ENCODE measurements at places on chromosomes 11 and 22.

DNA sequence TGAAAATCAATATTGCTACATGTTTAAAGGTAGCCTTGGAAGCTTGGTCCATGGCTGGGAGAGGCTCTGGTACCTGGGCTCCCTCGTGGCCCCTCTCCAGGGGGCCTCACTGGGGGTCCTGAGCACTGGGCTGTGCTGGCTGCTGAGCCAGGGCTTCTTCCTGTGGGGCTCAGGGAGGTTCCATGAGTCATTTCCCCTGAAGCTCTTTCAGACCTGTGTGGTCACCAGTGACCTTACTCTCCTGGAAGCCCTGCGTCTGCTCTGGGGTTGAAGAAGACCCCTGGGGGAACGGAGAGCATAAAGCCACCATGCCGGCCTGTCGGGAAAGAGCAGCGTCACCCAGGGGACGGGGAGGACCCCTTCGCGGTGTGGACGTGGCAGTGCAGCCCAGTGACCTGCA, 389.0 kb downstream of the TBC1D22A start:
- DNase-seq = no peak

DNA sequence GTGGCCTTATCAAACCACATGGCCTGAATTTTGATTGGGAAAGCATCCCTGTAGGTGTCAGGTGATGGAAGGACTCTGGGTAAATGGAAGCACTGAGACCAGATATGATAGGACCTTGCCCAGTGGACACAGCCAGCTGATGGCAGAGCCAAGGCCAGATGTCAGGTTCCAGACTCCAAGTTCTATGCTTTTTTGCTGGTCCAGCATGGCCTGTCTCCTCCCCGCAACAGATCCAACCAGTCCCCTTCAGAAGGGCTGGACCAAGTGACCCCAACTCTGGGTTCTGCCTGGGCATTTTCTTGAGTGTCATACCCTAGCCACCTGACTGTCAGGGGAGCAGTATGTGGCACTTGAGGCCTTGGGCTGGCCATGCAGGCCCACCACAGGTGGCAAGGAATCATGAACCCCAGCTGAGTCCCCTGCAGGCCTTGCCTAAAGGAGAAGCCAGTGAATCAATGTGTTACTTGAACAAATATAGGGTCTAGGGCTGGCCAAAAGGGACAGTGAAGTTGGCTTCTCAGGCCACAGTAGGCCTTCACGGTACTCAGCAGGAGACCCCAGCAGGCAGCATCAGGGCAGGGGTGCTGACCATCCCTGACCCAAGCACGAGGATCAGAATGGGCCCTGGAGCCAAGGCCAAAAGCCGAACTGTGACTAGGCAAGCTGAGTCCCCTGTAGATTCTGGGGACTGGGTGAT, 27.1 kb downstream of the KCNQ1OT1 start:
- no peak for DNase-seq

- DNase-seq = no peak
These were observed 8.2 kb downstream of the ARHGEF12 start for GRCh38 chr11:120344302-120345004.

GRCh38 chr11:1470681-1471611, 15.6 kb downstream of the MOB2 start:
- no peak for DNase-seq

DNA sequence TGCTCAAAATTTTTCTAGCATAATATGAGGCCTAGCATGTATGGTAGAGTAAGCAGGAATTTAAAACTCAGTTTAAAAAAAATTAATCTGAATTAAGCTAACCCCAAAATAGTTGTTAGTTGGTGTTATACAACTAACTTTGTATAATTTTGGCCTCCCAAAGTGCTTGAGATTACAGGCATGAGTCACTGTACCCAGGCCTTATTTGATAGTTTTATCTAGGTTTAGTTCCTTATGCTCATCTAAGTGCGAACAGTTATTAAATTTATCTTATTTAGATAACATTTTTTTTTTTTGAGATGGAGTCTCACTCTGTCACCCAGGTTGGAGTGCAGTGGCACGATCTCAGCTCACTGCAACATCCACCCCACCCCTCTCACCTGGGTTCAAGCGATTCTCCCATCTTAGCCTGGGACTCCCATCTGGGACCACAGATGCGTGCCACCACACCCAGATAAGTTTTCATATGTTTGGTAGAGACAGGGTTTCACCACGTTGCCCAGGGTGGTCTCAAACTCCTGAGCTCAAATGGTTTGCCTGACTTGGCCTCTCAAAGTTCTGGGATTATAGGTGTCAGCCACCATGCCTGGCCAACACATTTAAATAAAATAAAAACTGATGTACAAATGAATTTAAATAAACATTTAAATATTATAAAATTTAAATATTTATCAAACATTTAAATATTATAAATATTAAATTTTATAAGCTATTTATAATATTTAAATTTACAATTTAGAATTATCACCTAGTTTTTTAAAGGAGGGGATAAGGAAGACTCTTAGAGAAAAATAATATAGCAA, 7.5 kb downstream of the IL18 start:
- DNase-seq = no peak

DNA sequence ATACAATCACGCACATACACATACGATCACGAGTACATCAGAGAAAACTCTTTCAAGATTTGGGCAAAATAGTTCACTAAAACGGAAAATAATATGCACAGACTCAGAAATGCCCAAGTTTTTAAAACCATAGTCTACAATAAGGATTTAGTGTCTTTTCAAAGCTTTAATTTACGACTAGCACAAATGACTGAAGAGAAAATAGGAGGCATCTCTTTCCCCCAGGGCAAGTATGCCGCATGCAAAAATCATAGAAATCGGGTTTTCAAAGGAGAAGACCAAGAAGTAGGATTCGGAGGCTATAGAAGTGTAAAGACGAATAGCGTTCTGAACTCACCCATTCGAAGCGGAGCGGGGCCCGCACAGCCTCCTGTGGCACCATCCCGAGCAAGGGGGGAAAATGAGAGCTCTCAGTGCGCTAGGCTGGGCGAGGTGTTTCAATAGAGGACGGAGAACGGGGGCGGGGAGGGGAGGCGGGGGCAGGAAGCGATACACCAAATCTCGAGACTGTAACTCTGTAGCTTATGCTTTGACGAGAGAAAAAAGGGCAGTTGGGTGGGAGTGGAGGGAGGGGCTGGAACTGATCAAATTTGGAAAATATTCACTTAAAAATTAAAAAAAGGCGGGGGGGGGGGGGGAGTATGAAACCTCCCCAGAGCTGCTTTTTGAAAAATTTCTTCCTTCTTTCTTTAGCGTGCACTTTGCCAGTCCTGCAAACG, 15.8 kb downstream of the BLID start:
- DNase-seq = no peak

- DNase-seq = no peak
These were observed 251.4 kb downstream of the BLID start for GRCh38 chr11:121864660-121865059.

- DNase-seq = no peak
These were observed 10.1 kb downstream of the C22orf23 start for GRCh38 chr22:37943136-37943824.

GRCh38 chr11:121777056-121777455, 324.3 kb upstream of the SORL1-AS1 start:
- no peak for DNase-seq

DNA sequence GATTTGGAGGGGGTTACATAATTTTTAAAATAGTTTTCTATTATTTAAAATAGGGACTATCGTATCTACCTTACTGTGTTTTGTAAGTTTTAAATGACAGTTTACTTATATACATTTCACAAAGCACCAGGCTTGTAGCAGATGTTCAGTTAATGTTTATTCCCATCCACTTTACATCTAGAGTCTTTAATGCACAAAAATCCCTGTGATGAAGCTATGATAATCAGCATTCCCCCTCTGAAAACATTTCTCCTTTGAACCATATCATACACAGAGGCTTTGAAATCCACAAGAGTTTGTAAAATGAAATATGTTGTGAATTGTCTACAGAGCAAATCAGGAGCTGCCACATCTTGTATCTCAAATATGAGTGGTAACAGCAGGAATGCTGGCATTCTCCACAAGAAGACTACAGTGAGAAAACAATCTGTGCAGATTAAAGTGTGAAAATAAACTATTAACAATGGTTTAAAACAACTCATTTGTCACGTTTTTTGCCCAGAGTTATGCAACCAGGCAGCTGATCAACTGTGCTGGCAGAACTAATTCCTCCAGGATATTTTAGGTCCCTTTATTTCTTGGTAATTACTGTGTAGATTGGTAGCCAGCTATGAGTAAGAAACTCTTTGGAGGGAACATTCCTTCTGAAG, 699.1 kb upstream of the ARHGAP42 start:
- no peak for DNase-seq

DNA sequence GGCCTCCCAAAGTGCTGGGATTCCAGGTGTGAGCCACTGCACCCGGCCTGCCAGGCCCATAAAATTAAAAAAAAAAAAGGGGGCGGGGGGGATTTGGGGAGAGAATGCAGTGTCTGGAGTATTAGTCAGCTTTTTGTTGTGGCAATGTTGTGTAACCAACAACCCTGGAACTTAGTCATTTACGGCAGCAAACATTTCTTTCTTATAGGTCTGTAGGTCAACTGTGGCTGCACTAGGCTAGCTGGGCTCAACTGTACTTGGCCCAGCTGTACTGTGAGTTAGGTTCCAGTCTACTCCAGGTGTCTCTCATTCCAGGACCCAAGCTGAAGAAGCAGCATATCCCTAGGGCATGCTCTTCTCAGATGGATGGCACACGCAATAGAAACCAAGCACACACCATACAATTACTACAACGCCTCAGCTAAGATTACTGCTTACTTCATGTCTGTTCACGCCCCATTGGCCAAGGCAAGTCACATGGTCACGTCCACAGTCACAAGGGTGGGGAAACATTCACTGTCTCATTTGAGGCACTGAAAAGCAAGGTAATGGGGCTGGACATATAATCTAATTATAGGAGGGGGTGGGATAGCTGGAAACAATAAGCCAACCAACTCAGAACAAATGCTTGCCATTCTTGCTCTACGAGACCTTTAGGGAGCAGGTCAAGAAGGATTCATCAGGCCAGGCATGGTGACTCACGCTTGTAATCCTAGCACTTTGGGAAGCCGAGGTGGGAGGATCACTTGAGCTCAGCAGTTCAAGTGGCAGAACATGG, 10.4 kb upstream of the SPINDOC start:
- DNase-seq = no peak

GRCh38 chr22:21866833-21867527, 465 bp downstream of the MAPK1 start:
- DNase-seq = no peak

GRCh38 chr22:37551981-37552380, 8.3 kb upstream of the CDC42EP1 start:
- DNase-seq = no peak

DNA sequence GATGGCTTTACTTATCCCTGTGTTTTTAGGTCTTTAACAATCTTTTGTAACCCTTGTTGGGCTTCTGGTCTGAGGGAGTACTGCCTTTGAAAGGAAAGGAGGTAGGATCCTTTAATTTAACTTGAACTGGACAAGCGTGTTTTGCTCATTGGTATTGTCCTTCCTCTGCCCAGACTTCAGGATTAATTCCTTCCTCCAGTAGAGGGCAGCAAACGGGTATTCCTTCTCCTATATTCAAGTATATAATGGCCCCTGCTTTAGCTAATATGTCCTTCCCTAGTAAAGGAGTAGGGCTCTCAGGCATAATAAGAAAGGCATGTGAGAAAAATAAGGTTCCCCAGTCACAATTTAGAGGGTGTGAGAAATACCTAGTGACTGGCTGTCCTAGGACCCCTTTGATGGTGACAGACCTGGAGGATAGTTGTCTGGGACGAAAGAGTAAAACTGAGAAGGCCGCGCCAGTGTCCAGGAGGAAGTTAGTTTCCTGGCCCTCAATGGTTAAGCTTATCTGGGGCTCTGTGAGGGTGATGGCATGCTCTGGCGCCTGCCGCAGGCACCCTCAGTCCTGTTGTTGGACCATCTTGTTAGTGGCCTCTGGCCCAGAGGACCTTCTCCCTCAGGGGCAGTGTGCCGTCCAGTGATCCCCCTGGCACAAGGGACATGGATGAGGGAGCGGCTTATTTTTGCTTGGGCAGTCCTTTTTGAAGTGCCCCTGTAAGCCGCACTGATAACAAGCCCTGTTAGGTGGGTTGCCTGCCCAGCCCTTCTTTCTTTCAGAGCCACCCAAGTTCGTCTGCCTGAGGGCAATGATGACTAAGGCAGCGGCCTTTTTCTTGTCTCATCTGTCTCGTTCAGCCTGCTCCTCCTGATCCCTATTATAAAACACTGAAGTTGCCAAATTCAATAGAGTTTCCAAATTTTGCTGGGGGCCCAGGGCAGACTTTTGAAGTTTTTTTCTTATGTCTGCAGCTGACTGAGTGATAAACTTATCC, 51.8 kb downstream of the C11orf71 start:
- DNase-seq = no peak

- no peak for DNase-seq
These were observed 3.7 kb upstream of the SIK2 start for GRCh38 chr11:111598559-111598958.

DNA sequence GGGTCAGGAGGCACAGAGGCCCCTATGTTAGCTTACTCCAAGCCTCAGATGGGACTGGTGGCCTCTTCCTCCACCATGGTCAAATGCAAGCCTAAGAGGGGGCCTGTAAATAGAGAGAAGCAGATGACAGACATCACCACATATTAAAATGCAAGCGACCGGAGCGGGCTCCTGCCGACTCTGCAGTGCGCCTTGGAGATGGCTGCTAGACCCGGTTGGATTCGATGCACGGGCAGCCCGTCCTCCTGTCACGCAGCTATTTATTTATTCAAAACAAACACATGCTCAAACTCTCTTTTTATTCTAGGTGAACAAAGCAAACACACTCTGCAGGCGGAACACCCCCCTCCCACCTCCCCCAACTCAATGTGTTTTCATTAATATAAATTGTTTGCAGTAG, 208.0 kb downstream of the DSCAML1 start:
- DNase-seq = no peak

DNA sequence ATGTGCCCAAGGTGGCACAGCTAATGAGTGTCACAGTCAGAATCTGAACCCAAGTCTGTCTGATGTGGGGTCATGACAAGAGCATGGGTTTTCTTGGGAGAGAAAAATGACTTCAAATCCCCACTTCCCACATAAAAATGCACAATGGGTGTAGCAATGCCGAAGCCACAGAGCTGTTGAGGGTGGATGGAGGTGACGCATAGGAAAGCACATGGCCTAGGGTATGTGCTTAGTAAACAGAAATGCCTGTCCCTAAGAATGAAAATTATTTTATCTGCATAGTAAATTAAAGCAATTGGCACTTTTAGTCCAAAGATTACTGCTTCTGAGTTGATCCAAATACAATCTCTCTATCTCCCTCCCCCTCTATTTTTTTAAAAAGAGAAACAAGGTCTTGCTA, 10.9 kb downstream of the MICAL3 start:
- no peak for DNase-seq

DNA sequence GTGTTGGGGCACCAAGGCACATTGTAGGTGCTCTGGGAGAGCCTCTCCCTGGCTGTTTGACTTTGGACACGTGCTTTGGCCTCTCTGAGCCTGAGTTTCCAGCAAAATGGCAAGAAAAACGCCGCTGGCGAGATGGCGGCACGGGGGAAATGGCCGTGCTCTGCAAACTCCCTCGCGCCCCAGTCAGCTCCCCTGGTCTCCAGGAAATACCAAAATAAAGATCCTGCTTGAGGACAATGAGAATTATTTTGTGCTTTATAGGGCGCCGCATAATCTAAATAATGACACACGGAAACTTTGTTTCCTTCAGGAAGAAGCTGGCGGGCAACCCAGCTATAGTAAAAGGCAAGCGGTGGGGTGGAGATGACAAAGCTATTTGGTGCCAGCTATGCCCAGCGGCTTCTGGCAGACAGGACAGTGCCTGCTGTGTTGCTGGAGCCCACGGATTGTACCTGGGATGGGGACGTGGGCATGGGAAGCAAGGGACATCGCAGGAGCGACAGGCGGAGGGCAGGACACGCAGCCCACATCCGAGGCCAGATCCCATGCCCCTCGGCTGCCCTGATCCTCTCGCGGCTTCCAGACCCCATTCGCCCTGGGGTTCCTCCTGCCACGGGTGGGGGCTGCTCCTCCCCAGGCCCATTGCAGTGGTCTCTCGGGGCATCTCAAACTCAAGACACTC, 26.3 kb upstream of the RFPL3 start:
- no peak for DNase-seq
